ENCODE measurements at places on chromosomes 4 and X.

DNA sequence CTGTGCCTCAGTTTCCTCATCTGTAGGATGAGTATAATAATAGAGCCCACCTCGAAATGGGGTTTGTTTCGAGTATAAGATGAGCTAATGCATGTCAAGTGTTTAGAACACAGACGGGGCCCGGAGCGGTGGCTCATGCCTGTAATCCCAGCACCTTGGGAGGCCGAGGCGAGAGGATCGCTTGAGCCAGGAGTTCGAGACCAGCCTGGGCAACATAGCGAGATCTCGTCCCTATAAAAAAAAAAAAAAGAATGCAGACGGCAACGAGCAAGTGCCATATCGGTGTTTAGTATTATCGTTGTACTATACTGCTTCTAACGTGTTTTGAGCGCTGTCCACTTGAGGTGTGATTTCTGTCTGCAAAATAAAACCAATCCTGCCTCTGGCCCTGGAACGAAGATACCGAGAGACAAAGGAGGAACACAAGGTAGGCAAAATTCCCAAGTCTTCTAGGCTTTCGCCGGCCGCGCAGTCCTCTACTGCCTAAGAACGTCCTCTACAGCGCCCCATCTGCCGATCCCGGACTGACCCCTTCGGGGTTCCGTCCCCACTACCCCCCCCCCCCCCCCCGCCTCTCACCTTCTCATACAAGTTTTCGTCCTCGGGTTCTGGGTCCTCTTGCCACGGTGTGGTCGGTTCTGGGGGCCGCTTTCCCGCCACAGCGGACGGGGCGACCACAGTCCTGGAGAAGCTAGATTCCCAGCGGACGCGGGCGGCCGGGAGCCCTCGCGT lies 442 bp downstream of the NDUFB11 start:
- no peak for DNase-seq

DNA sequence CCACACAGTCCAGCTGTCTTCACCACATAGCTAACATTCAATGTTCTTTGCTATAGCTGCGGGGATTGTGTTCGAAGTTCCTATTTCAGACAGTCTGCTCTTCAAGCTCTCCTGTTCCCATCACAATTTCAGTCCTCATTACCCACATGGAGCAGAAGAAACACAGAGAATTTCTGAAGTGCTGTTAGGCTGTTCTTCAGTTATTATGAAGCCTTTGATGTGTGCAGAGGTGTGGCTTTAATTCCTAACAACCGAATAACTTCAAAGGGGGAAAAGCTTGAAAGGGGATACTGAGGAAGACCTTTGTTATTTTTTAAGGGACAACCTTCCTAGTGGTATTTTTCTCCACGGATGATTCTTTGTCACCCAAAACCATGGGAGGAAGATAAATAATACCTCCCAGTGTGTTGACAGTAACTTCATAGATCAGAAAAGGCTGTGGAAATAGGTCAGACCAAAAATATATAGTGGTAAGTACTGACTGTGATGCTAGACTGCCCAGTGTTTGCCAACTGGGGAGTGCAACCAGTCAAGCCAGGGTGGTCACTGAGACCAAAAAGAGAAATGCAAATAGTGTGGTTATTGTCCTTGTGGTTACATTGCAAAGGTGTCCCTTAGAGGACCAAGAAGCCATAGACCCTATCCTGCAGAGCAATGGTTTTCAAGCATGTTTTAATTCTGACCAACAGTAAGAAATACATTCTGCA lies 52.1 kb downstream of the PRKG2 start:
- DNase-seq, result no peak

GRCh38 chr4:92566269-92566668 lies 262.5 kb downstream of the GRID2 start:
- no peak for DNase-seq

DNA sequence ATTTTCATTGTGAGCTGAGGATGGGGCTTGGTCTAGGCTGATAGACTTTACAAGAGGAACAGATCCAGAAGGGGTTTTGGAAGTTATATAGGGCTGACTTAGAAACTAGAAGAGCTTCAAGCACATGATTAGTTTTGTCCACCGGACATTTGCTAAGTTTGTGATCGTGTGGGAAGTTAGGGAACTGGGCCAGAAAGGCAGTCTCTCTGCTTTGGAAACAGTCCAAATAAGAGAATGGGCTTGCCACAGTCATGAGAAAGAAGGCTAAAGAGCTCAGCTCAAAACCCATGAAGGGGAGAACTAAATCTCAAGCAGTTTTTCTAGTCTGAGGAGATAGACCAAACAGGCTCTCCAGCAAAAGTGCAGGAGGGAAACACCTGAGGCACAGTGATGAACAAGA lies 67.8 kb downstream of the ZNF674 start:
- DNase-seq, result no peak

DNA sequence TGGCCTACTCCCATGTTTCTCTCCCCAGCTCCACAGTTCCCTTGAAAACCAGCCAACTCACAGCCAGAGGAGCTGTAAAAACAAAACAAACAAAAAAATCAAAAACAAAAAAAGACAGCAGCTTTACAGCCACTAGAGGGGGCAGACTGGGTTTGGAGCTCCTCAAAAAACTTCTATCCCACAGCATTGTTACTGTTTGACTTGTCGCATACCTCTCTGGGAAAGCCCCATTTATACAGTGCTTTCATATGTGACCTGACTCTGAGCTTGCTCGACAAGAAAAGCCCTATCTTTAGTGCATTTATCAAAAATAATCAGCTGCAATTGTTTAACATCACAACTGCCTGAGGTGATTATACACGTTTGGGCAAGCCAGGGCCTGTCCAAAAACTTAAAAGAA lies 21.6 kb downstream of the TSPAN6 start:
- peak; percentile 18 for DNase-seq

DNA sequence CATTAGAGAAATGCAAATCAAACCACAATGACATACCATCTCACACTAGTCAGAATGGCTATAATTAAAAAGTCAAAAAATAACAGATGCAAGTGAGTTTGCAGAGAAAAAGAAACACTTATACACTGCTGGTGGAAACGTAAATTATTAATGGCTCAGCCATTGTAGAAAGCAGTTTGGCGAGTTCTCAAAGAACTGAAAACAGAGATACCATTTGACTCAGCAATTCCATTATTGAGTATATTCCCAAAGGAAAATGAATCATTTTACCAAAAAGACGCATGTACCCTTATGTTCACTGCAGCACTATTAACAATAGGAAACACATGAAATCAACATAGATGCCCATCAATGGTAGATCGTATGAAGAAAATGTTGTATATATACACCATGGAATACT lies 75.0 kb downstream of the NAA11 start:
- no peak for DNase-seq

GRCh38 chr4:156098805-156099204 lies 145.1 kb upstream of the CTSO start:
- DNase-seq, result no peak

DNA sequence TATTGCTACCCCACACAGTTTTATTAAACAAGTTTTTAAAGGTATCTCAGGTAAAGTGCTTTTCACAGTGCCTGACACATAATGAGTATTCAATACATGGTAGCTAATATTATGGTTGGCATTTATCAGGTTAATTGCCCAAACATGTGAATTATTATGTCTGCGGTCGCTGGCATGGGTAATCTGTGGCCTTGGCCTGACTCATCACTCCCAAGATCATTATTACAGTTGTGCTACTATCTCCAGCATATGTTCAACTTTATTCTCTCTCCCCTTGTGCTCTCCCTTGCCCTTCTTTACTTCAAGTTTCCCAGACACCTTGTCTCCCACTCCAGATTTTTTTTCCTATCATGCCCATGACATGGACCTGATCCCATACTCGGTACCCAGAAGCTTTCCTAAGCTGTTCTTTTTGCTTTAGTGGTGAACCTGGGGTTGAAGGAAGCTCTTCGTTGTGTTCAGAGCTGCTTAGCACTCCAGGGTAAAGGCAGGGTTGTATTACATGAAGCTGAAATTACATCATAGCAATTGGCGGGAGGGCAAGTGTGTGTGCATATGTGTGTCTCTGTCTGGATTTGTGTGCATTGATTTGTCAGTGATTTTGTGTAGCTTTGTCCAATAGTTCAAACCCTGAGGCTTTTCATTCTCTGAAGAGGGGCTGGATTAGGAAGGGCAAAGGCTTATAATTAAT lies 176.5 kb upstream of the NRK start:
- peak; percentile 3 for DNase-seq

DNA sequence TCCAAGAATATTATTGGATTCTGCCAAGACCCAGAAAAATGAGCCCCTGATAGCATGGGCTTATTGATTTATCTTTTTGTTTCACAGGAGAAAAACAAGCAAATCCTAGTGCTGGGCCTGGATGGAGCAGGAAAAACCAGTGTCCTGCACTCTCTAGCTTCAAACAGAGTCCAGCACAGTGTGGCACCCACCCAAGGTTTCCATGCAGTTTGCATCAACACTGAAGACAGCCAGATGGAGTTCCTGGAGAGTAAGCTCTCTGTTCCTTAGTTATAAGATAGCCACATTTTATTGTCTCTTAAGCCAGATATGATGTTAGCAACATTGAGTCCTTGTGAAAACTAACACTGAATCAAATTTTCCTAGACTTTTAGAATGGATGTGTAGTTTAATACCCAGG lies 5.5 kb downstream of the ARL9 start:
- no peak for DNase-seq

DNA sequence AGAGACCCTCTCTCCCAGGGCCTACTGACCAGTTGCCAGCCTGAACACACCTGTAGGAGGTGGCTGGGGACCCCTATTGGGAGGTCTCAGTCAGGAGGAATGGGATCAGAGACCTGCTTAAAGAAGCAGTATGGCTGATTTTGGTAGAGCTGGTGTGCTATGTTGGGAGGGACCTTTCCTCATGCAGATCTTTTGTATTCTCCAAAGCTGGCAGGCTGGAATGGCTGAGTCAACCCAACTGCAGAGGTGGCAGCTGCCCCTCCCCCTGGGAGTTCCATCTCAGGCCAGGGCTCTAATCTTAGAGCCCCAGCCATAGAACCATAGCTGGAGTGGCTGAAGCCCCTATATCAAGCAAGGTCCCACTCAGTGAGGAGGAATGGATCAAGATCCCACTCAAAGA lies 279.3 kb upstream of the BMP3 start:
- no peak for DNase-seq

DNA sequence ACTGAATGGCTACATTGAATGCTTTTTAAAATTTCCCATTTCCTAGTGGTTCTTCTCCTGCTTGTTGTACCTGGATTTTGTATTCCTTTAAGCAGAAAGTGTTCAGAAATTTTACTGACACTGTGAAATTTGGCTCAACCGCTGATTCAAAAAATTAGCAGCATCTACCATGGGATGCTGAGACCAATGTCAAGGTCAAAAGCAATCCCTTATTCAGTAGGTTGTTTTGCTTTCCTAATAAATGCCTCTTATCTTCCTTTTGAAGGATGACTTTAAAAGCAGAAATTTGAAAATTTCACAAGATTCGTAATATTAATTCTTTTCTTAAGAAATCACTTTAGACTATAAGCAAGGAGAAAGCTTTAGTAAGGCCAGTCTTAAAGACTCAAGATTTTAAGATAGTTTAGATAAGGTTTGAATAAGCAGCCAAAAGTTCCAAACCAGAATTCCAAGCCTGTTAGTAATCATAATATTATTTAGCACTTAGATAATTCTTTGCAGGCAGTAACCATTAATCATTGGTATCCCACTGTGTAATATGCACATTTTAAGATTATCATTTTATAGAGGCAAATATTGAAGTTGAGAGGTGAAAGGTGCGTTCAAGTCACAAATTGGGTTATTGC lies 508.8 kb downstream of the ANKRD50 start:
- DNase-seq, result no peak
